ENCODE measurements at places on chromosomes 2 and 18.
A peak's percentile ranks its signal among the peaks of the same experiment; 100 is the strongest.

GRCh38 chr2:42424033-42424432, 63.0 kb upstream of the COX7A2L start:
- DNase-seq = no peak

DNA sequence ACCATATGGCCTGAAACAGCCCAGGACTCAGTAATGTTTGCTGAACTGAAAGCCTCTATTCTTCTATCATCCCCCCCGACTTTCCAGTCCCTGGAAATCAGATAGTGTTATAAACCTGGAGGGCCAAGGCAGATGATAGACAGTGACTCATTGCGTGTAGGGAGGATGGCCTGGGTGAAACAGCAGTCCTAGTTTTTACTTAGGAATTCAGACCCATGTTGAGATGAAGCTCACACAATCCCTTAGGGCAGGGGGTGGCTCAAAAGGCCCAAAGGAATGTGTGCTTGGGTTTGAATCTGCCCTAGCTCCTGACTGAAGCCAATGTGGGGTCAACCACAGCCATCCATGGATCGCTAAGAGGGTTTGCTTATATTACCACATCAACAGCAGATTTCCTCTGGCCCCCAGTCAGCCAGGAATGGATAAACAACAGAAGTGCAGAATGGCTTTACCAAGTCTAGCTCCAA, 43.9 kb upstream of the STPG4 start:
- no peak for DNase-seq

GRCh38 chr2:149080971-149081370, 42.5 kb downstream of the LYPD6B start:
- DNase-seq = no peak

DNA sequence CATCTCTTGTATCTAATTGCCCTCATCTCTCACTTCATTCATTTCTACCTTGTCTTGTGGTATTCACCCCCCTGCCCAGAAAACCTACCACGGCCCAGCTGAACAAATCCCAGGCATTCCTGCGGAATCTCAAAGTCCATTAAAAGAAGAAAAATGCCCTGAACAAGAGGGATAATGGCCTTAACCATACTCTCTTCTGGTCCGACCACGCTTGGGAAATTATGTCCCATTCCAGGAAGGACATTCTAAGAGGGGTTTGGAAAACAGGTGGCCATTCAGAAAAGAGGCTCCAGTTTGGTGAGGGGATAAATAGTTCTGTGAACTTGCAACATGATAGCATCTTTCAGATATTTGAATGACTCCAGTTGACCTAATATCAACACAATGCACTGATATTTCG, 349.9 kb upstream of the ZNF521 start:
- no peak for DNase-seq

GRCh38 chr2:152542995-152543481, 174.2 kb downstream of the PRPF40A start:
- DNase-seq = no peak

DNA sequence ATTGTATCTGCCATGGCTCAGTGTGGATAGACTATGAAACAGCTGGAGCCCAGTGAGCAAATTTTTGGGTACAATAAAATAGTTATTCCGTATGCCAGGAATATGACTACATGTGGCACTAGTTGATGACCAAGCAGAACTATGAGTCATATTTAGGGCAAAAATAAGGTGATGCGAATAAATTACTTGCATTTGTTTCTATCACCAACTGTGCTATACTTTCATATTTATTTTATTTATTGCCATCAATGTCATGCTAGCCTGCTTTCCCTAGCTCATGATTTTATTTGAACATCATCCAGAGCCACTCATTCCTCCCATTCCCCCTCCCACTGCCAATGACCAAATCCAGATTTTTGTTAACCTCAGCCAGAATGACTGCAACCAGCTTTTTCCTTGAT, 13.3 kb upstream of the FAP start:
- no peak for DNase-seq

GRCh38 chr2:144358979-144359541, 160.9 kb downstream of the ZEB2 start:
- peak; percentile 87 for DNase-seq

DNA sequence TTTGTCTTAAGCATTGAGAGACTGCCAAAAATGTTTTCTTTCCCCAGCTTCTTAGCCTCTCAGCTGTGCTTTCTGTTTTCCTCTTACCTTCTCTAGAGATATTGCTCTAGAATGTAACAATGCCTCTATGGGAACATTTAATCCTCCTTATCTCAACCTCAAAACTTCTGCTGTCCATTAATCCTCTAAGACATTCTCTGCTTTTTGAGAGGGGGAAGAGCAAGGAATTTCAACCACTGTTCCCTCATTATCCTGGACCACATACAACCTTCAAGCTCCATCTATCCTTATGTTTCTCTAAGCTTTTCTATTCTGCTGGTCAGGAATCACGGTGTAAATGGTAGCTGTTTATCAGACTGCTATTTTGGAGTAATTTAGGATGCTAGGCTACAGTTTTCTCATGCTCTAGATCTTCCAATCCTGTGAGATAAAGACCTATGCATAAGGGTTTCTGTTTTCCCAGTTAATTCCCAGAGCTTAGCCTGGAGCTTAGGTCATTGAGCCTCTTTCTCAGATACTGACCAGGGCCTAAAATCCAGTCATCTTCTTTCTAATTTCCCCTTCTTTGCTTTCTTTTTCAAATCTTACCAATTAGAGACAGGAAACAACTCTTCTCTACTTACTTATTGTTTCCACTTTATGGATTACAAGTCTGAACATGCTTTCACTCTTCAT, 282.0 kb downstream of the CALCRL start:
- DNase-seq = no peak

- peak; percentile 96 for DNase-seq
Measured at GRCh38 chr2:60839126-60839813, 42.1 kb upstream of the REL start.

- no peak for DNase-seq
Measured at GRCh38 chr2:73935641-73936040, 9.0 kb downstream of the DGUOK start.

- no peak for DNase-seq
Measured at GRCh38 chr2:179793902-179794301, 67.5 kb downstream of the ZNF385B start.

DNA sequence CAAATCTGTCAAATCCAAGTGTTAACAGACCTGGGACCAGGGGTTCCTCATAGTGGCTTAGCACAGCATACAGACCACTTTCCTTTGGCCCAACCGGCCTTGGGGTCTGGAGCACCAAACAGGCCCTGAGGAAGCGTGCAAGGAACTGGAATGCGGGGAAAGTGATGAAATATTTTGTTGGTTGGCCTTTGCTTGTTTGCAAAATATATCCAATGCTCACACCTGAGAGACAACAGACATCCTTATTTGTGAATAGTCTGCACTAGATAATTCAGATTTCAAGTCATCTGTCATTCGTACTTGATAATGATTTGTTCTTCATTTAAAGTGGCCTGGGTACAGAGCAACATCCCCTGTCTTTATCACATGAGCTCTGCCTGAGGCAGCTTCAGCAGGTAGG, 43.5 kb downstream of the ABCG8 start:
- no peak for DNase-seq

GRCh38 chr2:220104871-220105351, 477.5 kb downstream of the SLC4A3 start:
- DNase-seq = no peak

- no peak for DNase-seq
Measured at GRCh38 chr18:75507636-75508035, 80.1 kb upstream of the SMIM21 start.

DNA sequence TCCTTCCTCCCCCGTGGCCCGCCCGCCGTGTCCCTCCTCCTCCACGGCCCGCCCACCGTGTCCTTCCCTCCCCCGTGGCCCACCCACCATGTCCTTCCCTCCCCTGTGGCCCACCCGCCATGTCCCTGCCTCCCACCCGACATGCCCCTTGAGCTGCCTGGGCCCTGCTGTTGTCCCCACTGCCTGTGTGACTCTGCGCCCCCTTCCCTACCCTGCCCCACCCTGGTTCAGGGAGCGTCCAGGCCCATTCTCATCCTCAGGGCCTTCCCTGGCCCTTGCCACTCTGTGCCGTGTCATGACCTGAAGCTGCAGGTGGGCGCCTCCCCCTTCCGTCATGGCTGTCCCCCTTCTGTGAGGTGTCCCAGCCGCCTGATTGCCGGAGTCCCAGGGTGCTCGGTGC, 20.7 kb downstream of the D2HGDH start:
- no peak for DNase-seq

- DNase-seq = no peak
Measured at GRCh38 chr2:69798290-69798908, 31.1 kb upstream of the GMCL1 start.

DNA sequence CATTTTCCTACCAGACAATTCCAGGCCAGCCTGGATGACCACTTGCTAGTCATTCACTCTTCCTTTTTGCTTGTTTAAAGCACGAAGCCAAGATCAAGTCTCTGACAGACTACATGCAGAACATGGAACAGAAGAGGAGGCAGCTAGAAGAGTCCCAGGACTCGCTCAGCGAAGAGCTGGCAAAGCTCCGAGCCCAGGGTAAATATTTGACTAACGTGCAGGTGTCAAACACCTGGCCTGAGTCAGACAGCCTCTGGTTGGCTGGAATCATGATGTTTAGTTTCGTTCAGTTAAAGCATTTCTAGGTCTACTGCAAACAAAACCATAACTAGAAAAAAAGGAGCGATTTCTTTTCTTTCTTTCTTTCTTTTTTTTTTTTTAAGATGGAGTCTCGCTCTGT, 44.2 kb upstream of the LYPD6B start:
- DNase-seq = no peak

GRCh38 chr2:133717497-133717896, 149.2 kb upstream of the NCKAP5 start:
- DNase-seq = no peak

- DNase-seq = no peak
Measured at GRCh38 chr2:228575897-228576296, 394.4 kb upstream of the SPHKAP start.

GRCh38 chr2:223613017-223613950, 11.1 kb upstream of the SCG2 start:
- no peak for DNase-seq

GRCh38 chr18:35519148-35519899, 21.6 kb upstream of the INO80C start:
- no peak for DNase-seq

DNA sequence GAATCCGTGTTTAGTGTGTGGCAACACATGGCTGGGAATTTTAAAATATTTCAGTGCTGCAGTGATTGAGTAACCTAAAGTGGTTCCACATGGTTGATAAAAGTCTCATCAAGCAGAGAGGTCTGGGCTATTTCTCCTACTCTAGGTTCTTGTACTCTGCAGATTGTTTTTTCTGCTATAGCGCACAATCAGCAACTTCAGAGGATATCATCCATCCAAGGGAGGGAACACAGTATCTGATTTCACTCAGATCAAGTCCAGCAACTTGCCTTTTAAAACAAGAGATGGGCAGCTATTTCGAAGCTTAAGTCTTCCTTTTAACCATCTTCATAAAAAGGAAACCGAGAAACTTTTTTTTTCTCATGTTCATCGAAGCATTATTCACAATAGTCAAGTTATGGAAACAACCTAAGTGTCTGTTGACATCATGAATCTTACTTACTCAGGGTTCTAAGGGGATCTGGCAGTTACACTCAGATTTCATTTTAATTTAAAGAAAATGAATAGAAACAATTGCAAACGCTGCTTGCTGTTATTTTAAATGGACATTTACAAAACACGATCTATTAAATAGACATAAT, 172.7 kb upstream of the TRIB2 start:
- peak; percentile 56 for DNase-seq

GRCh38 chr2:106307860-106308259, 113.8 kb upstream of the UXS1 start:
- peak; percentile 2 for DNase-seq

DNA sequence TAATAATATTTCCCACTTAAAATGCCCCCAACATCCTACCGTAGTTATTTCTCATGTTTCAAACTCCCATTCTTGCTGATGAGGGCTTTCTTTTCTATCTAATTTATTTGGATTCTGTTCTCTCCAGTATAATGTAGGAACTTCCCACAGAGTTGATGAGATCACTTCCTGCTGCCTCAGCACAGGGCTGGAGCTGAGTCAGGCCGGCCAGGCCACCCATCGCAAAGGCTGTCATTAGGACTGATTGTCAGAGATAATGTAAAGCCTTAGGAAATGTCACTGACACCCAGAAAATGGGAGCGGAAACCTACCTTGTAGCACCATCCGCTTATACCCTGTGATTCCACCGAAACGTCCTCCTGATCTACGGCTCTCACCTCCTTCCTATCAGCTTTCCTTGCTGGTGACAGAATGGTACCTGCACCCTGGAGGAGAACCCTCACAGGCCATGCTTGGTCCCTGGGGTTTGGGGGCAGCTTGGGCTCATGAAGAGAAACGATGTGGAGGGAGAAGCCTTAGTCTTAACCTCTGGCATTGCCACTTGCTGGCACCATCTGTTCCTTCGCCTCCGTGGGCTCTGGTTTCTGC, 672.8 kb upstream of the ID2 start:
- no peak for DNase-seq

GRCh38 chr2:238287737-238288649, at the start of gene PER2:
Gene PER2 (minus strand): TSS chr2:238288610. CDS start chr2:238277936, 10,674 bp downstream.
- DNase-seq = peak; percentile 54

DNA sequence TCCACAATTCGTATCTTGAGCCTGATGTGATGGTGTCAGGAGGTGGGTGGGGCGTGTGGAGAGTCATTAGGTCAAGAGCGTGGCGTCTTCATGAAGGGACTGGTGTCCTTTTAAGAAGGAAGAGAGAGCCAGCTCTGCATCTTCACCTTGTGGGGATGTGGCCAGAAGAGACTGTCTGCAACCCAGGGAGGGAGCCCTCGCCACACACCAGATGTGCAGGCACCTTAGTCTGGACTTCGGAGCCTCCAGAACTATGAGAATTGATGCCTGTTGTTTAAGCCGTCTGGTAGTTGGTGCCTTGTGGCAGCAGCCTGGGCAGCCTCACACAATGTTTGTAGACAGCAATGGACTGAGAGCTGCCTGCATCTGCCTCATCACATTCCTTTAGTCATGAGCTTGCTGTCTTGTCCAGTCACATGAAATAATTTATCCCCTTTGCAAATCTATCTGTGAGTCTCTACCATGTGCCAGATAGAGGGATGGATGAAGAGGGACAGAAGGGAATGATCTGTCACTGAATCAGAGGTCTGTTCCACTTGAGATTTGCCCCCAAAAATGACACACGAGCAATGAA, 61.0 kb downstream of the MYT1L start:
- no peak for DNase-seq

DNA sequence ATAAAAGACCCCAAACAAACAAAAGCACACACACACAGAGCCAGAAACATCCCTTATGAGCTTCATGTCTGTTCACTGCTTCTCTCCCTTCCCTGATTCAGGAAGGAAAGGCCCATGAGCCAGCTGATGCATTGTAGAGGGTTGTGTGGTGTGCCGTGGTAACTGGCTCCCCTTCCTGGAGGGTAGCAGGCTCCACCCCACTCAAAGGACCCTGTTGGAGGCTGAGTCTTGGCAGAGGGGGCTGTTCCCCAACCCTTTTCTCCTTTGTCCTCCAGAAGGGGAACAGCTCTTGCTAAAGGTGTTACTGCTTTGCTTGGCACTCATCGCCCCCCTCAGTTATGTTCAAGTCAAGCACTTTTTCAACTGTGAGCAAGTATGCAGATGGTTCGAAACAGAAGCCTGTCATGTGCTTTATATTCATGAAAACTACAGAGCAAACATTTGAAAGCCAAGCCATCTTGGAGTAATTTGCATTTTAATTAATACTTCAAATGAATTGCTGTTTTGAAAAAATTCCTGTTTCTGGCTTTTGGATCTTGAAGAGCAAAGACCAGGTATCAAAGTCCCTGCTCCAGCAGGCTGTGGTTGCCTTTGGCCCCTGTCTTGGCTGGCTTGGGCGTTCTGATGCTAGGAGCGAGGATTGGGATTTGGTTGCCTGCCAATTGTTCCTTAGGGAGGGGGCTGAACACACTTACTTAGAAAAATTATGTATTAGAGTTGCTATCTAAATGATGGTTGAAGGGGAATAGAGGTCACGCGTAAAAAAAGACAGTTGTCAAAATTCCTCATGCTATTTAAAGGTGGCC, 267.8 kb downstream of the TSN start:
- no peak for DNase-seq

Data from GM12865 (cell line).